Suprapubic skin (tissue), 4 donors: ENCODE measurements at places on chromosomes 5 and 9.

- no peaks in the 10 kb centered on the region for H3K27me3 ChIP-seq
- DNase-seq = no peak
- no peak overlapping the region for H3K4me3 ChIP-seq
- peaks cover 24% of the 10 kb centered on the region for H3K36me3 ChIP-seq
- no peak overlapping the region for H3K27ac ChIP-seq
Observed at GRCh38 chr9:93486268-93486667, 32.9 kb upstream of the FAM120AOS start.

DNA sequence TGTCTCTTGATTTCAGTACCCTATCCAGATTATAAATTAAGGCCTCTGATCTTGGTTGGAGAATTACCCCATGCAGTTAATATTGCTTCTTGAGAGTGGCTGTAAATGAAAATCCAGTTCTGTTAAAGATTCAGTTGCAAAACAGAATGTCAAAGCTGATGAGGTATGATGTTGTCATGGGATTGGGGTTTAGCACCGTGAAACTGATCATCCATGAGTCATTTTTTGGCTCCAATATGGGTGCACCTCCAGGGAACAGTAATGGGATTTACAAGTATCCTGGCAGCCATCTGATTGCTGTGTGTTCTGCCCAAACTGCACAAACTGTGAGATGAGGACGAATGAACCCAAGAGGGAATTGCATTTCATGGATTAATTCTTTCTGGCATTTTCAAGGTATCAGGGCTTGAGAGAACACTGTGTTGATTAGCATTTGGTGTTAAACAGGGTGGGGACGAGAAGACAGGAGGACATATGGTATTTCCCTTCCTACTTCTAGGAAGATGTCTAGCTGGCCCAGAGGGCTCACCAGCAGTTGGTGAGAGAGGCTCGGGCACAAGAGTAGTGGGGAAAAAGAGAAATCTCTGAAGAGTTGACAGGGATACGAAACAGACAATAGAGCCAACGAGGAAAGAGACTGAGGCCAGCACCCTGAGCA is 214.7 kb downstream of the GAS1 start:
- no peaks in the 10 kb centered on the region for H3K36me3 ChIP-seq
- peaks cover 29% of the 10 kb centered on the region for H3K4me1 ChIP-seq
- peak overlapping the region; percentile 80 for H3K27ac ChIP-seq
- H3K27me3 ChIP-seq = no peaks in the 10 kb centered on the region

- DNase-seq = no peak
- no peak overlapping the region for H3K27ac ChIP-seq
- H3K4me3 ChIP-seq = no peak overlapping the region
- no peaks in the 10 kb centered on the region for H3K4me1 ChIP-seq
- H3K27me3 ChIP-seq = no peaks in the 10 kb centered on the region
- no peaks in the 10 kb centered on the region for H3K36me3 ChIP-seq
Observed at GRCh38 chr5:133910571-133910970, 57.9 kb downstream of the C5orf15 start.

DNA sequence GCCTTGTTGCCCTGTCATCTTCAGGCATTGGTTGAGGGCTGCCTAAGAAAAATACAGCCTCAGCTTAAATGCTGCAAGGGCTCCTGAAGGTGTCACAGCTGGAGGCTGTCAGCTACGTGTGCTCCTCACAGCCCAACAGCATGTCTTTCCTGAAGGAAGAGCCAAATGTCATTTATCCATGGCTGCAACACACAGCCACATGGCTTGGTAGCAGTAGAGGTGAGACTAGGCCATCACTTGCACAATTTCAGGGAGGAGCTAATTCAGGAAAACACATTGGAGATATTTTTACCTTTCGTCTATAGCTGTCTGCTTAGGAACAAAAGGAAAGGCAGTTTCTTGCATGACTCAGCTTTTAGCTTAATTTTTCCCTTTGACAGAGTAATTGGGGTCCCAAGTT is 260.7 kb downstream of the SYK start:
- no peak overlapping the region for H3K27ac ChIP-seq
- no peak for DNase-seq
- no peaks in the 10 kb centered on the region for H3K36me3 ChIP-seq
- no peaks in the 10 kb centered on the region for H3K27me3 ChIP-seq
- H3K4me3 ChIP-seq = no peak overlapping the region

GRCh38 chr9:93127395-93127911 is 6.6 kb downstream of the NINJ1 start:
- peaks cover 68% of the 10 kb centered on the region for H3K4me1 ChIP-seq
- no peaks in the 10 kb centered on the region for H3K27me3 ChIP-seq
- peak; percentile 62 for DNase-seq
- H3K4me3 ChIP-seq = no peak overlapping the region

GRCh38 chr9:12856603-12857002 is 81.8 kb downstream of the LURAP1L start:
- H3K27ac ChIP-seq = no peak overlapping the region
- no peaks in the 10 kb centered on the region for H3K27me3 ChIP-seq
- H3K4me3 ChIP-seq = no peak overlapping the region
- DNase-seq = no peak

GRCh38 chr9:34256987-34257585 is 72.0 kb downstream of the KIF24 start:
- peaks cover 10% of the 10 kb centered on the region for H3K36me3 ChIP-seq
- H3K4me3 ChIP-seq = no peak overlapping the region
- H3K27ac ChIP-seq = peak overlapping the region; percentile 31
- H3K27me3 ChIP-seq = no peaks in the 10 kb centered on the region
- H3K4me1 ChIP-seq = peaks cover 51% of the 10 kb centered on the region

- H3K27ac ChIP-seq = no peak overlapping the region
- H3K27me3 ChIP-seq = no peaks in the 10 kb centered on the region
- no peaks in the 10 kb centered on the region for H3K36me3 ChIP-seq
- no peak overlapping the region for H3K4me3 ChIP-seq
- peaks cover 7% of the 10 kb centered on the region for H3K4me1 ChIP-seq
Observed at GRCh38 chr9:106284296-106284695, 578.7 kb upstream of the ZNF462 start.
